Fibroblast of skin of left quadriceps (primary cell): ENCODE measurements at places on chromosomes 4 and X.

DNA sequence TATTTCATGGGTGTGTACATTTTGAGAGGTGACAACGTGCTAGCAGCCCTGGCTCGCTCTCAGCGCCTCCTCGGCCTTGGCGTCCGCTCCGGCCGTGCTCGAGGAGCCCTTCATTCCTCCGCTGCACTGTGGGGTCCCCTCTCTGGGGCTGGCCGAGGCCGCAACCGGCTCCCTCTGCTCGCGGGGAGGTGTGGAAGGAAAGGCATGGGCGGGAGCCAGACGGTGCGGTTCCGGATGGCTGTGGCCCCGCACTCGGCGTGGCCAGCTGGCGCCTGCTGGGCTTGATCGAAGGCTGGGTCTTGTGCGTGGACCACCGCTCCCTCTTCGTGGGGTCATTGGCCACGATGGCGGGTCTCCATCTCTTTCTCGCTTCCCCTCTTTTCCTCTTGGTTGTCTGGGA is 17.2 kb upstream of the SFRP2 start:
- DNase-seq, result no peak

DNA sequence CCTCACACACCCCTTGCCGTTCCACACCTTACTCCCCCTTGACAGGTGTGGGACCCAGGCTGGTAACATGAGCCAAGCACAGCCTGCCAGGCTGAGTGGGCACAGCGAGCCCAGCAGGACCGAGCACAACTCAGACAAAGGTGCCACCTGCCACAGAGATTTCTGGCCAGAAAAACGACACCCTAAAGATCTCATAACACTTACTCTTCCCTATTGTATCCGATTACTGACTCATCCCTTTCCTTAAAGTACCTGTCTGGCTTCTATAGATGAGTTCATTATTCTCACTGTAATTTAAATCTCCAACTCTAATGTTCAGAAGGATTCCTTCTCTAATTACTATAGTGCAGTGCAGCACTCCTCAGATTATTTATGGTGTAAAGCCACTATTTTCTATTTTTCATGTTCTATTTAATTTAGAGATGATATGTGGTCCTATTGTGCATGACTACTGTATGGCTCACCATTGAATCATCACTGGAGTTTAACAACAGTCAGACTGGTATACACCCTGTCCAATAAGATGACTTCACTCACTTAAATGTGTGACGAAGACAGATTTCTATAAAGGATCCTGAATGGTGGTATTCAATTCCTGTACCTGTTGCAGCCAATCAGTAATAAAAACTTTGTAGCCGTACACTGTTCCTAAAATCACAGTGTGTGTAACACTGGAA is 7.6 kb upstream of the SYTL5 start:
- peak; percentile 10 for DNase-seq

DNA sequence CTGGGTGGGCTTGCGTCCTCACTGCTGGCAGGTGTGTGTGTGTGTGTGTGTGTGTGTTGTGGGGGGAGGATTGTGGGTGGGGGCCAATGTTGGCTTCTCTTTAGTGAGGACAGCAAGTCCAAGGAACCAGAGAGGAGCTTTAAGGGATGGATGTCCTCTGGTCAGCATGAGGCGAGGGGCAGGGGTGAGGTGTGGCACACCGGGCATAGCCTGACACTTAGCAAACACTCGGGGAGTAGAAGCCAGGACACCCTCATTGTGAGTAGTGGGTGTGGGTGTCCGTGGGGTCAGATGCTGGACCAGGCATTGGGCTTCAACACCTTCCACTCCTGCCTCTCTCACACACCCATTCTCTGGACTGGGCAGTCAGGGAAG is 2.8 kb downstream of the SORCS2 start:
- DNase-seq, result no peak

DNA sequence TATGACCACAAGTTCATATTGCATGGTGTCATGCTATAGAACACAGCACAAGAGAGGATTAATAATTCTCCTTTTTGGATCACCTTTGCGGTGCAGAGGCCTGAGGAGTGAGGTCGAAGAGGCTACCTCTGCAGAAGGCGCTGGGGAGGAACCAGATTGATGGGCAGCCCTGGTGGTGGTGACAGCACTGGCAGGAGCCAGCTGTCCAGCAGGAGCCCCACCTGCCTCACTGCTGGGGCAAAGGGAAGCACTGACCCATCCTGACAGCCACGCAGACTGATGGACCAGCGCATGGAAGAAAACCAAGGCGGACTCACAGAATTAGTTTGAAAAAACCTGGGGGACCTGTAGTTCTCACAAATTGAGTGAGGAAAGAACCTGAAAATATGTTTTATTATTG is 50.9 kb downstream of the COX18 start:
- no peak for DNase-seq

DNA sequence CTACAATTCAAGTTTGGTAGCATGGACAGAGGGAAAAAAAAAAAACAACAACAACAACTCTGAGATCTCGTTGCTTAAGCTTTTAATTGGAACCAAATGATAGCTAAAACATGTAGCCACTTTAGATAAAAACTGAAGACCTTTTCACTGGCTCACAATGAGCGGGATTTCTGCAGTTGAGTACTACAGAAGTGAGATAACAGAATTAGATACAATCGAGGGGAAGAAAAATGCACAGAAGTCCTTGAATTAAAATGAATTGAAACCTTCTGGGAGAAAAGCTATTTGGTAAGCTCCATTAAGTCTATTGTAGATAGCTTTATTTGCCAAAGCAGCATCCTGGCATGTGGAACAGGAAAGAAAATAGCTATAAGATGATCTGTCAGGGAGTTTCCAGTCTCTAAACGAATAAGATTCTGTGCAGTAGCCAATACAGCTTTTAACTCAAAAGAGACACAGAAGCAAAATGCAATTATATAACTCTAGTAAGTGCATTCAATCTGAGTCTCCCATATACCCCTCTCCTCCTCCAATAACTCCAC is 248.5 kb downstream of the ENOX2 start:
- no peak for DNase-seq

- no peak for DNase-seq
Measured at GRCh38 chr4:6695660-6696610, 2.3 kb downstream of the S100P start.

DNA sequence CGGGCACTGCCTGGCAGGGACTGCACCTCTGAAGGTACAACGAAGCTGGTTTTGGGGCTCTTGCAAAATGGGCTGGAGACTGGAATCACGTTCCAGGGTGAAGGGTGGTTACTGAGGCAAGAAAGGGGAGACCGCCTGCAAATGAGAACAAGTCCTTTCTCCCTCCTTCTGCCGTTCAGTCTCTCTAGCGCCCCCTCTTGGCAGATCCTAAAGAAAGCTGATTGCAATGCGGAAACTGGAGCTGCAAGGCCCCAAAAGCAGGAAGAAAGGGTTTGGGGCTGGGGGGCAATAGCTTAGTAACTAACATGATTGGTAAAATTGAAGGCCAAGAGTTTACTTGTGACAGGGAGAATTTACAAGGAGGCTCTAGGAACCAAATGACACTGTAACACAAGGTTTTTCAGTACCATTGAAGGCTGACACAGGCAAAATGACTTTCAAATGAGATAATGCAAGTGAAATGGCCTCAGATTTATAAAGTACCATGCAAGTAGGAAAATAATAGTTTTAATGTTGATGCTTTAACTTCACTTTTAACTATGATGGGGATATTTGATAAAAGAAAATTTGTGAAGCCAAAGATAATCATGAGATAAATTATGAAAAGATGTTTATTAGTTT is 222.7 kb upstream of the HAND2 start:
- DNase-seq, result no peak

GRCh38 chr4:162364651-162365050 is 200.9 kb upstream of the FSTL5 start:
- DNase-seq, result no peak

DNA sequence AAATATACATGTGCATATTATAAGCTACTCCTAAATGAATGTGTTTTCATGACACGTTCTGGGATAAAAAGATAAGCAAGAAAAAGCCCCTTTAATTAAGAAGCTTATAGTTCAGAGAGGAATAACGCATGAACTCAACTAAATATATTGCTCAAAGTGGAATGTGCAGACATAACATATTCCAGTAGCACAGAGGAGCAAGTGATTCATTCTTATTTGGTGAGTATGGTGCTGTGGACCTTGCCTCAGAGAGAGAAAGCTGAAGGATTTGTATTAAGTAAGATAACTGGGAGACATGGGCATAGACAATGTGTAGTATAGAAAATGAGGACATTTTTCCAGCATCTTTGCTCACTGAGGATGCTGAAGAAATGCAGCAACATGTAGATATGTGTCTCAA is 76.8 kb downstream of the CFAP299 start:
- no peak for DNase-seq

- no peak for DNase-seq
Measured at GRCh38 chr4:145829629-145830395, 108.8 kb downstream of the ZNF827 start.

- DNase-seq, result no peak
Measured at GRCh38 chr4:110484029-110484428, 8.1 kb downstream of the ENPEP start.

- no peak for DNase-seq
Measured at GRCh38 chr4:178215763-178216162, 773.5 kb upstream of the AGA start.

DNA sequence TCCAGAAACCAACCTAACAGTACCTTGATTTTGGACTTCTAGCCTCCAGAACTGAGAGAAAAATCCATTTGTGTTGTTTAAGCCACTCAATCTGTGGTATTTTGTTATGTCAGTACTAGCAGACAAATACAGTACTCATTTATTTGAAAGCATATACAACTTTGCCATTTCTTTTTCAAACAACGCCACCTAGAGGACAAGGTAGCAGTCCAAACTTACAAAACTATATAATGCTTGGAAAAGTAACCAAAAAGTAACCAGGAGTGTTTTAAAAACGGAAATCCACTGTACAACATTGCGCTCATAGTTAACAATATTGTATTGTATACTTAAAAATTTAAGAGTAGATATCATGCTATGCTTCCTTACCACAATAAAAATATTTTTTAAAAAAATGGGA is 37.0 kb upstream of the FGF13 start:
- DNase-seq, result no peak

DNA sequence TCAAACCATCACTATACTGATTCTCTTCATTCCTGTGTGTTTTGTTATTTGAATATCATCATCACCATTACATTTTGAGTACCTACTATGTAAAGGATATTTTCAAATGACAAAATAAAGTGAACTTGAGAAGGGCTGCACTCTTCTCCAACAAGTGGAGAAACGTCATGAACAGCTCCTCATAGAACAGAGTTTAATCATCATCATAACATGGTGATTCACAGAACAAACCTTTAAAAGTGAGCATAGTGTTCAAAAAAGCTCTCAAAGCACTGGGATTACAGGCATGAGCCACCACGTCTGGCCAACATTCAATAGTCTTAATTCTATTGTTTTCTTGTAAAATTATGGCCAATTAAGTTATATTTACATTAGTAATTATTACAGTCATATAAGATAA is 993.9 kb downstream of the PDHA2 start:
- no peak for DNase-seq

GRCh38 chr4:44817930-44818329 is 91.6 kb upstream of the GNPDA2 start:
- DNase-seq, result no peak

GRCh38 chr4:141132709-141133145 is 542 bp downstream of the RNF150 start:
- DNase-seq, result no peak

- DNase-seq, result no peak
Measured at GRCh38 chrX:41265615-41266014, 68.3 kb upstream of the DDX3X start.

DNA sequence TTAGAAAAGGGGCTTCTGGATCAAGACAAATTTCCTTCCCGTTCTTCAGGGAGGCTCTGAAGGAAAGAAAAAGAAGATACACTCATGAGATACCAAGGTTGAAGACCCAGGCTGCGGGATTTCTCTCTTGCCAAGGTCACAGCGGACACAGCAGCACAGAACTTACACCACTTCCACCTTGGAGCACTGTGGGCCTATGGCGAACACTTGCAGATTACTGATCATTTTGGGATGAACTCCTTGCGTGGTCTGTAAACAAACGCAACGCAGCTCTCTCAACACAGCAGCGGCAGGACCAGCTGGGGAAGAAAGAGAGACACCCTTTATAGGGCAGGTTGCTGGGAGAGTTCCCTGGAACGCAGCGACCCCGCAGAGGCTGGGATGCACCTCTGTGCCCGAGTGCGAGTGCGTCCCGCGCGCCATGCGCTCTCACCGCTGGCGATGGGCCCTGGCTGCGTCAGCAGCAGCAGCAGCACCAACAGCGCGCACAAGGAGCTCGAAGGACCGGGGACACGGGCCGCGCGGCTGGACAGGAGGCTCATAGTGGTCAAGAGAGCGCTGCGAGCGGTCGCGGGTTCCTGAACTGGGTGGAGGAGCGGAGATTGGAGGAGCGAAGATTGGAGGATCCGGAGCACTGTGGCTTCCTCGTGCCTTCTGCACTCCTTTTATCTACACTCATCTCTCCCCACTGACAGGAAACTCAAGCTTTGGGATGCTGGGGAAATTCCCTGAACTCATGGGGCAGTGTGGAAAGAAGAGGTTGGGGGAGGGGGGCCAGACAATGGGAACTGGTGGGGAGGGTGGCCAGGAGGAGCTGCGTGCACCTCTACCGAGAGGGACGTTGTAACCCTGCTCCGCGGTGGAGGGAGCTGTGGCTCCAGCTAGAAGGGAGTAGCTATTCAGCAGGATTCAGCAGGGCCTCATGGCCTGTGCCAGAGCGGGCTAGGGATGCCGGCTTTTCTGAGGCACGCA is at the start of gene CXCL5:
TSS of gene CXCL5 (minus strand) at position 638 of the 972 bp plus-strand sequence. CDS start at position 542, 96 bp downstream.
- no peak for DNase-seq

- DNase-seq, result no peak
Measured at GRCh38 chr4:141845901-141846300, 209.5 kb downstream of the IL15 start.

- DNase-seq, result no peak
Measured at GRCh38 chrX:135295944-135296305, 13.4 kb upstream of the ETDC start.

DNA sequence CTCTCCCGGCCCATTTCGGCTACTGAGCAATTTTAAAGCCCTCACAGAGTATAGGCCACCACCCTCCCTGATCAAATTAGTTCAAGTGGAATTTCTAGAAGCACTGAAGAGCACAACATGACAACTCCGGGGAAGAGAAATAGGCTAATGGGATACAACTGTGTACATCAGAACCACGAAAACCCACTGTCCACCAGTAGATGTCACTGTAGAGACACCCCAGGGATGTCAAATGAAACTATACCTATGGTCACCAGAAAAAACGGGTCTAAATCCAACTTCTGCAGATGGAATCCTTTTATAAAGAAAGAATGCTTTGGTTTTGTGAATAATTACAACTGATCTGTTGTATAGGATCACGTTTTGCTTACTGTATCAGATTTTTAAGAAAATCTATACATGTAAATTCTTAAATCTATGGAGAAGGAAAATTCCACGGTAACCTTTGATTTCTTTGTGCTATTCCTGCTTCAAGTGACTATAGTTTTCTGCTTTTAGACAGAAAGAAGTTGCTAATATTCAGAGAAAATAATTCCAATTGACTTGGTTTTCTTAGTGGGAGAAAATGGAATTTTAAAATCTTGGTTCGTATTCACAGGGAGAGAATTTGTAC is 29.5 kb upstream of the MAP3K15 start:
- no peak for DNase-seq

GRCh38 chrX:43969504-43970501 is 3.4 kb downstream of the NDP start:
- DNase-seq, result no peak

GRCh38 chrX:150366951-150367545 is 3.9 kb downstream of the MAMLD1 start:
- DNase-seq, result no peak

- no peak for DNase-seq
Measured at GRCh38 chr4:124067046-124067445, 645.5 kb downstream of the ANKRD50 start.

- no peak for DNase-seq
Measured at GRCh38 chrX:23819385-23820234, 36.6 kb downstream of the SAT1 start.
